ENCODE measurements at places on chromosomes 5 and 9.

DNA sequence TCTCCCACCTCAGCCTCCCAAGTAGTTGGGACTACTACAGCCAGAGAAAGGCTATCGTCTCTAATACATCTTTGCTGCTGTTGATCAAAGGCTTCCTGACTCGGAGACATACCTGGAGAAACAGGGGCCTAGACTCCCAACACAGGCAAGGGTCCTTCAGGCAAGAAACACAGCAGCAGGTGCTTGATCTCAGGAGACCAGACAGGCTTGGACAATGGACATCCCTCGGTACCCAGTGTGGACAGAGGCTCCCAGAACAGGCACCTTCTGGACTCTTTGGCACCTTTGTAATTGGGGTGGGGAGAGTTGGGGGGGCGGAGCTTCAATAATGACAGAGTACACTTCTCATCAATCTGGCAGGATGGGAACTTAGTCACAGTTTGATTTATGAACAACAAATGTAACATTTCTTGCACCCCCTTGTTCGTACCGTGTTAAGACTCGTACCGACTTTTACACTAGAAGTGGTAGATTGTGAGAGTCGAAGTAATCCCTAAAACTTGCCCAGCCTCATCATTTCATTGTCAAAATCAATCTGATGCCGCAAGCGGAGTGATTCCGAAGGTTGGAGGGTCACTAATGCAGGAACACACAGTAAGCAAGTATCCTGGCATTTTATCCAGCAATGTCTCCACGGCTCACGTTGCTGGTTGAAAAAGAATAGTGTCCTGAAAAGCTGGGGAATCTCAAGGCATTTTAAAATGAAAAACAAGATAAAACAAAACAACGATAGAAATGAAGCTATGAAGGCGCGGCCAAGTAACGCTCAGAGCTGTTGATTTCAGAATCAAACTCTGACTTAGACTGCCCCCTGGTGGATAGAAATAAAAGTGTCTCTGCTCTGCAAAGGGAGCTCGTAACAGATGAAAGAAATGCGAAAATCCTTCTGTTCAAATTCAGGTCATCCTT is 46.4 kb upstream of the STK32A start:
- DNase-seq: peak; percentile 51

DNA sequence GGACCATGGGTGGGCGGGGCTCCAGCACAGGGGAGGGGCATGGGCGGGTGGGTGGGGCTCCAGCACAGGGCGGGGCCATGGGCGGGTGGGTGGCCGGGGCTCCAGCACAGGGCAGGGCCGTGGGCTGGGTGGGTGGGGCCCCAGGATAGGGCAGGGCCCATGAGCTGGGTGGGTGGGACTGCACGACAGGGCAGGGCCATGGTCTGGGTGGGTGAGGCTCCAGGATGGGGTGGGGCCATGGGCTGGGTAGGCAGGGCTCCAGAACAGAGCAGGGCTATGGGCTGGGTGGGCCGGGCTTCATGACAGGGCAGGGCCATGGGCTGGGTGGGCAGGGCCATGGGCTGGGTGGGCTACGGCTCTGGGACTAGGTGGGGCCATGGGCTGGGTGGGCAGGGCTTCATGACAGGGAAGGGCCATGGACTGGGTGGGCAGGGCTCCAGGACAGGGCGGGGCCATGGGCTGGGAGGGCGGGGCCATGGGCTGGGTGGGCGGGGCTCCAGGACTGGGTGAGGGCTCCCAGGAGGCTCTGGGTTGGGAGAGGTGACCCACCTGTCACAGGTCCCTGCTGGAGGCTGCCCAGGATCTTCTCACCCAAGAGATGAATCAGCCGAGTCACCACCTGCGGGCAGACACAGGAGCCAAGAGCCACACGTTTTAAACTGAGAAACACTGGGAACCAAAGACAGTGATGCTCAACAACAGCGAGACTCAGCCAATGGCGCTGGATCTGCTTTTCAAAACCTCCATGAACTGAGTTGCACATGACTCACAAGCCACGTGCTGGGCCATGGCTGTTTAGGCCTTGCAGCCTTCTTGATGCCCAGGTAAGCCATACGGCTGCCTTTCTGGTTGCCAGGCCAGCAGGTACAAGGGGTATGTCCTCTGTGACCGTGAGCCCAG is 33.6 kb upstream of the NSMF start:
- DNase-seq: no peak

DNA sequence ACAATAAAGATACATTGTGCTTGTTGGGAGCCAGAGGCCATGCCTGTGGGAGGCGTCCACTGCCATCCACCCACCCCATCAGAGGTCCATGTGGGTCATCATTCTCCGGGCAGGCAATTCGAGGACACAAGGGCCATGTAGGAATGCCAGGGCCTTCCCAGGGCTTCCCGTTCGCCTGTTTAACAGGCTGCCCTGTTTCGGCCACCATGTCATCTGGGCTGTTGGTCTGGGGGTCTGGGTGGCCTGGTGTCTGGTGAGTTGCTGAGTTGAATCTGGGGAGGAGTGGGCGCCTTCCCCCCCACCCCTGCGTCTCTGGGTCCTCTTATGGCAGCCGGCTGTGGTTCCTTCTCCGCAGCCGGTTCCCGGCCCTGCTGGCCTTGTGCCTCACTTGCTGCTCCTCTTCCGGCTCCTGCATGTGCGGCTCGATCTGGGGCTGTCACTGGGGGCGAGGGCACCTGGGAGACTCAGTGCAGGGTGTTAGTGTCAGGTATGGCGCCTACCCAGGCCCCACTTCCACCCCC is 117.4 kb downstream of the WNK2 start:
- DNase-seq: no peak

- no peak for DNase-seq
Observed at GRCh38 chr9:84773022-84773421, 103.5 kb downstream of the NTRK2 start.

DNA sequence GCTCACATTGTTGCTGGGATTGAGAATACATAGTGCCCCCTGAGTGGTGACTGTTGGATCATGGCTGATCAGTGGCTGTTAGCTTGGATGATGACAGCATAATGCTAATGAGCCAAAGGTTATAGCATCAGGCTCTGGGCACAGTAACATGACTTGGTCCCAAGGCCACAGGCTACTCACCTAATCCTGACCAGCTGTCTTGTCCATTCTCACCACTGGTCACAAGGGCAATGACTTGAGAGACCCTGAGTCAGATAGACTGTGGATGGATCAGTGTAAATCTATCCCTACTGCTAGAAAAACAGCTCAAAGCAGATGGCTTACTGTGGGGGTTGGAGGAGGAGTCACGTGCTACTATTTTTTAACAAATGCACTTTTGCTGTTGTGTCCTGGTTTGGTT is 74.7 kb downstream of the AOPEP start:
- no peak for DNase-seq

GRCh38 chr5:181232593-181232992 is 9.5 kb downstream of the TRIM41 start:
- no peak for DNase-seq

- peak; percentile 0 for DNase-seq
Observed at GRCh38 chr9:126703866-126704156, 90.1 kb downstream of the LMX1B start.

Data from stomach (tissue), 19 donors.